CD8-positive, alpha-beta memory T cell (primary cell): ENCODE measurements at places on chromosomes 2 and 18. TPM values are rescaled to one million over a fixed set of nuclear protein-coding genes. Genes with fewer than 3 reads are reported as not detected.

GRCh38 chr2:47566207-47566858 is 163.4 kb downstream of the MSH2 start:
- H3K4me3 ChIP-seq: no peak overlapping the region
- H3K4me1 ChIP-seq: no peaks in the 10 kb centered on the region
- peaks cover 11% of the 10 kb centered on the region for H3K27me3 ChIP-seq
- no peaks in the 10 kb centered on the region for H3K36me3 ChIP-seq
- H3K27ac ChIP-seq: no peak overlapping the region
- no peak for DNase-seq

CXCR4 gene
- 569 TPM for polyA plus RNA-seq

- H3K27ac ChIP-seq: no peak overlapping the region
- no peaks in the 10 kb centered on the region for H3K27me3 ChIP-seq
- DNase-seq: no peak
- no peaks in the 10 kb centered on the region for H3K4me1 ChIP-seq
These were observed 180.8 kb upstream of the RAB6C start for GRCh38 chr2:129798626-129799025.

DNA sequence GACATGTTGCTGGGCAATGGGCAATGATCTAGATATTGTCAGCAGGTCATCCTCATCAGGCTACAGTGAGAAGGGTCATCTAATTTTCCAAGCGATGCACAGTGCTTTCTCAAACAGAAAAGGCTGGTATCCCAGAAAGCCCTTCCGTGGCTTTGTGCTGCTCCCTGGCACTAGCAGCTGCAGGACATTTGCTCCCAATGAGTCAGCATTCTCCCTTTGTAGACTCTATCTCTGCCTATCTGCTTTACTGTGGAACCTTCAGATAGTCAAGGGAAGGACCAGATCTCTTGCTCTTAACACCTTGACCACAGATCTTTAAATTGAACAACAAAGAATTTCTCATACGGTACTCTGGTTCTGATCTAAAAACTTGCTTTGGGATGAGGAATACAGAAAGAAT is 101.4 kb downstream of the CDH2 start:
- H3K27ac ChIP-seq: no peak overlapping the region
- no peaks in the 10 kb centered on the region for H3K36me3 ChIP-seq
- no peak for DNase-seq

DNA sequence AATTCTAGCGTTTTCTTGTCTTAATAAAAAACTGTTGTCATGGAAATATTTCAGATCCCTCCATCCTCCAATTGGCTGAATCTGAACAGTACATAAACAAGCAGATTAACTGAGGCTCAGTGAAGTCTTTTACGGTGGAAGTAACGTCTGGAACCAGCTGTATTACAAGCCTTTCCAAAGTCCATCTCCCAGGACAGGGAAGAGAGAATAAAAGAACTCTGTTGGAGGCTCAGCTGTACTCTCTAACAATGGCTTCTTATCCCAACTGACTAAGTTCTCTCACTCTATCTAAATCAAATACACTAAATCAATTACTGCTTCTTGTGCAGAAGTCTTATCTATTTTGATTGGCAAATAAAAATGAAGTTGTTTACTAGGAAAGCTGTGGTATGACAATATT is 19.9 kb upstream of the NEDD4L start:
- no peak overlapping the region for H3K27ac ChIP-seq
- H3K36me3 ChIP-seq: no peaks in the 10 kb centered on the region
- H3K4me1 ChIP-seq: no peaks in the 10 kb centered on the region
- no peaks in the 10 kb centered on the region for H3K27me3 ChIP-seq
- no peak for DNase-seq

PPP1CB gene
- polyA plus RNA-seq: 95.4 TPM

IL1RL2 gene
- polyA plus RNA-seq: not detected

GRCh38 chr2:136384531-136385303 is 266.8 kb upstream of the CXCR4 start:
- H3K4me3 ChIP-seq: no peak overlapping the region
- peaks cover 25% of the 10 kb centered on the region for H3K4me1 ChIP-seq
- H3K27me3 ChIP-seq: no peaks in the 10 kb centered on the region
- peak; percentile 12 for DNase-seq
- no peaks in the 10 kb centered on the region for H3K36me3 ChIP-seq

EIPR1 gene
- polyA plus RNA-seq: 39.2 TPM

DNA sequence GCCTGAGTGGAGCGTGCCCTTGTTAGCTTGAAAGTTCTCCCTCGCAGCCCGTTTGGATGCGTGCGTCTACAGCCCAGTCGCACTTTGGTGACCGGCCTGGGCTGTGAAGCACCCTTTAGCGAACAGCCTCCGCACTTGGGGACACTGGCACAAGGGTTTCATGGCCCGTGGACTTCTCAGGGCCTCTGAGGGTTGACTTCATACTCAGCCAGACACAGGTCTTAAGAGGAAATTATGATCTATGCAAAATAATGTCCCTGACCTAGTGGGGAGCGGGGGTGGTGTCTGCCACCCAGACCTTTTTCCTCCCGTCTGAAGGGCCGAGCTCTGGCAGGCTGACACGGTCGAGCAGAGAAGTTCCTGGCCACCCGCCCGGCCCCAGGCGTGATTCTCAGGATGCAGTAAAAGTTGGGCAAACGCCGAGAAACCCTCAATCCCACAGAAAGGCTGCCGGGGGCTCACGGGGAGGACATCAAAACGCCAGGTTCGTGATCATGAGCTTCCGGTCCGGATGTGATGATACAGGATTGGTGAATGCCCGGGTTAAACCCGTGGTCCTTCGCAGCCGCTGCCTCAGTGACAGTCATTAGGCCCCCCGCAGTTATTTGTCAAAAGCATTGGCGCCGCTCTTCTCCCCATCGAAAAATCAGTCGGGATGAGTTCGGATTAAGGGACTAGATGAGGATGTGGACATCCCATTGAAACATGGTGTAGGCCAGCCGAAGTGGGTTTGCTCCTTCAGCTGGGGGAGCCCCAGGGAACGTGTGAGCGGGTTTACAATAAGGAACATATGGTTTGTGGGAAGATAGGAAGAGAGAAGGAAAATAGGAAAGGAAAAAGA is 3.6 kb upstream of the PAX3 start:
- H3K27ac ChIP-seq: no peak overlapping the region
- no peak for DNase-seq
- peaks cover 78% of the 10 kb centered on the region for H3K27me3 ChIP-seq
- no peak overlapping the region for H3K4me3 ChIP-seq
- H3K4me1 ChIP-seq: peaks cover 7% of the 10 kb centered on the region
- H3K36me3 ChIP-seq: no peaks in the 10 kb centered on the region

- H3K27ac ChIP-seq: no peak overlapping the region
- no peaks in the 10 kb centered on the region for H3K36me3 ChIP-seq
- no peaks in the 10 kb centered on the region for H3K4me1 ChIP-seq
- DNase-seq: no peak
- H3K4me3 ChIP-seq: no peak overlapping the region
- H3K27me3 ChIP-seq: peaks cover 16% of the 10 kb centered on the region
These were observed 251.8 kb downstream of the LPIN1 start for GRCh38 chr2:11998218-11998617.

DNA sequence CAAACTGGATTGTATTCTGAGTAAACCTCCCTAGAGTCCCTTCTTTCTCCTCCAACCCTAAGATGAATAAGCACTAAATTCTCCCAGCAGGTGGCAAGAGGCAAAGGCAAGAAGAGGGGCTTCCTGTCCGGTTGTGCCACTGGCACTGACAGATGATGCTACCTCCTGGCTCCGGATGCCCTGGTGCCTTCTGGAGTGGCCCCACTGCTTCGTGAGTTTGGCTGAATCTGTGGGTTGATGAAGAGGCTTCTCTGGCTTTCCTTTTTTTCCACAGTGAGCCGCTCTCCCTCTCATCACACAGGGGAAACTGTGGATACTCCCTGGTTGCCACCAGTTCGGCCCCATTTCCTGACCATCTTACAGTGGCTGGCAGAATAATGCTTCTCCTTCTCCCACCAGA is 404.7 kb downstream of the GALR1 start:
- H3K36me3 ChIP-seq: no peaks in the 10 kb centered on the region
- DNase-seq: no peak
- no peak overlapping the region for H3K4me3 ChIP-seq
- H3K27me3 ChIP-seq: no peaks in the 10 kb centered on the region

DNMT3A gene
- 19.4 TPM for polyA plus RNA-seq

STPG4 gene
- not detected for polyA plus RNA-seq

RHOB gene
- 3.4 TPM for polyA plus RNA-seq

GRCh38 chr2:48826986-48827385 is 71.5 kb upstream of the LHCGR start:
- H3K27ac ChIP-seq: no peak overlapping the region
- no peaks in the 10 kb centered on the region for H3K27me3 ChIP-seq
- H3K4me1 ChIP-seq: no peaks in the 10 kb centered on the region
- no peaks in the 10 kb centered on the region for H3K36me3 ChIP-seq

DNA sequence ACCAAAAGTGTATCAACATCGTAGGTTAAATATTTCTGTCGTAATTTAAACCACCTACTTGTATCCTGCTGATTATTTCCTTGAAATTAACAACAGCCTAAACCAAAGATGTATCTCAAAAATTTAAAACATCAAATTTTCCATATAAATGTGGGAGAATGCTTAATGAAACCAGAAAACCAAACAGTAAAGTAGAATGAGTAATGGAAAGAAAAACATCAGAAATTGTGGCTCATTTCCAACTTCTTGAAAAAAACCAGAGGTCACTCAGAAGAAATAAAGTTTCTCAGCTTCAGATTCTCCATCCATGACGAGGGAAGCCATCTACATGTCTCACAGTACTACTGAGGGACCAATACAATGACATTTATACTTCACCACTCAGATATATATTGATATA is 296.5 kb downstream of the NOL4 start:
- H3K36me3 ChIP-seq: no peaks in the 10 kb centered on the region
- no peaks in the 10 kb centered on the region for H3K27me3 ChIP-seq
- H3K27ac ChIP-seq: no peak overlapping the region
- H3K4me3 ChIP-seq: no peak overlapping the region

RNF138 gene
- polyA plus RNA-seq: 54.9 TPM

GRCh38 chr2:62156861-62157496 is 38.9 kb upstream of the B3GNT2 start:
- H3K27me3 ChIP-seq: no peaks in the 10 kb centered on the region
- no peaks in the 10 kb centered on the region for H3K4me1 ChIP-seq
- no peak overlapping the region for H3K4me3 ChIP-seq
- no peak overlapping the region for H3K27ac ChIP-seq
- H3K36me3 ChIP-seq: no peaks in the 10 kb centered on the region
